ENCODE measurements at places on chromosomes 3 and 15.

GRCh38 chr3:50237133-50237651, 1.2 kb downstream of the GNAI2 start:
- DNase-seq, result no peak

DNA sequence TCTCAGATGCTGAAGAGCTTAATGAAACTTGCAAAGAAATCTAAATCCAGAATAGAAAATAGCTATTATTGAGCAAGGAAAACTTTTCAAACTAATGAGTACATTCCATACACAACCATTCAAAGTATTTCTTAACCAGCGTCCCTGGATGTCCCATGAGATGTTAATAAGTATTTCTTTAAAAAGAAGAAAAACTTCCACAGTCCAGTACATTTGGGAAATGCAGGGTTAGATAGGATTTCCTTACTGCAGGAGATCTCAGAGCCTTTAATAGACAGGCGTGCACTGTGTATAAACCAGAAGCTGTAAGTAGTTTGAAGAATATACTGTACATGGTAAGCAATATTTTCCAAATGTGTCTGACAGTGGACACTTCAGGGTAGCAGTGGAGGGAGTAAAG, 29.6 kb upstream of the BHLHE40 start:
- DNase-seq, result no peak

- DNase-seq, result no peak
These were observed 8.0 kb downstream of the KLHL25 start for GRCh38 chr15:85786781-85787114.

- DNase-seq, result no peak
These were observed 19.2 kb upstream of the RPL14 start for GRCh38 chr3:40437889-40438288.

GRCh38 chr3:40690749-40691451, 166.1 kb downstream of the ZNF621 start:
- DNase-seq, result no peak

DNA sequence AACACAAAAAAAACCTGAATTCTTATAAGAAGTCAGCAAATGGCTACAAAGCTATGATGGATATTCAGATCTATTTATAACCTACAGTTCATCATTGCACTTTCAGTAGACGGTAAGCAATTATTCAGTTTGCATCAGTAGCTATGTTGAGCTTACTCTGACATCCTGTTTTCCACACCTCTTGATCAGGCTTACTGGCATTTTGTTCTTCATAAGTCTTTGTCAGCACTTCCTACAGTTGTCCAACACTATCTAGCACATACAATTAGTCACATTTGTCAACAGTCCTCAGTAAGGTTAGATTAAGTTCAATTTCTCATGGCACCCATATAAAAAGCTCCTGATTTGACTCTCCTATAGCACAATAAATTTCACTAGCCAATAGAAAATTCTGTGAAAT, 71.2 kb upstream of the ST3GAL6 start:
- no peak for DNase-seq

DNA sequence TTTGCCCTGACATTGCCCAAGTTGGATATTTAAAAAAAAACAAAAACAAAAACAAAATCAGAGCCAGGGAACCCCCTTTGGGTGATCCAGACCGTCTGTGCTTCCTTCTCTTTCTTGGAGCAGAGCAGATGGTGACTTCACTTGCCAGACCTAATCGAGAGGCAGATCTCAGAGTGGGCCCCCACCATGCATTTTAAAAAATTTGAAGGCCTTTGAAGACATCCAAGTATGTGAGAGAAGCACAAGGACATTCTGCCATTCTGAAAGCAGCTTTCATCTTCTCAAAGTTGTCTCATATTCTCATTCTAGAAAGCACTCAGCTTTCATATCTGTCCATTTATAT, 93.3 kb downstream of the SV2B start:
- DNase-seq, result no peak

GRCh38 chr15:99454107-99454809, 111.5 kb upstream of the MEF2A start:
- DNase-seq, result no peak

DNA sequence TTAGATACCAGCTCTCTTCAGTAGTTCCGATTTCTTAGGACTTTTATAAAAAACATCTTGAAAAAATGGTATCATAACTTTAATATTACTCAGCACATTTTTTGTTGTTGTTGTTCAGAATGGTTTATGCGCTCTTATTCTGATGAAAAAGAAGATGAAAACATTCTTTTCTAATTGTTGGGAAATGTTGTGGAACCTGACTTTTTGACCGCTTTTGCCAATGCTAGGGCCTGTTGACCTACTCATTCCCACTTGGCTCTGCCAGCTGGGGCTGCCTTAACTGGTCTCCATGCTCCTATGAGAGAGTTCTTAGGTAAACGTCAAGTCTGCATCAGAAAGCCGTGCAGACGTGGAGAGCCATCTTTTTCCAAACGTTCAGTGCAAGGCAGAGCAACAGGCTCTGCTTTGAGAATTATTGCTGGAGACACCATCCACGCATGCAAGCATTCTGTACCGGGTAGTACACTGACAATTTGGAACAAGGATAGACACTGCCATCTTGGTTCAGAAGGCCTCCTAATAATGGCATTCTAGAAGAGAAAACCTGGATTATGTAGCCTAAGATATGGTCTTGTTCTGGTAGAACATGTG, 176.8 kb downstream of the GHSR start:
- DNase-seq, result no peak

- DNase-seq, result no peak
These were observed 32.4 kb upstream of the SLC6A11 start for GRCh38 chr3:10783360-10784351.

- DNase-seq, result no peak
These were observed 92.2 kb downstream of the MBNL1 start for GRCh38 chr3:152360966-152361365.

DNA sequence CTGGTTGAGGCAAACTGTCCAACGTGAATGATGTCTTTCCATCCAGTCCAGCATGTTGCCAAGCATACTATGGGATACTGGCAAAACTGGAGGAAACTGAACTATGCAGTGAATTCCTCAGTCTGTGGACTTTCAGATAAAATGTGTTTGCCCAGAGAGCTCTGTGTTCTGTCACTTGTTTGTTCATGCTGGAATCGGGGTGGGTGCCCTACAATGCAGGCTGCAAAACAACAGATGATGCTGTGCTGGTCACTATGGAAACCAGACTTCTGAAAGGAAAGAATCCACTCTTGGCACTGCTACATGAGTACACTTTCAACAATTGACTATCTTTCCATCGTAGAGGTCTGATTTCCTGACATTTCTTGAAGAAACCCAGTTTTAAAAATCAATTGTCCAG, 272.5 kb upstream of the ARHGEF26 start:
- DNase-seq, result no peak

- no peak for DNase-seq
These were observed 443.2 kb upstream of the AZI2 start for GRCh38 chr3:28791713-28792255.

GRCh38 chr3:185822221-185823000, 2.4 kb downstream of the IGF2BP2 start:
- no peak for DNase-seq

DNA sequence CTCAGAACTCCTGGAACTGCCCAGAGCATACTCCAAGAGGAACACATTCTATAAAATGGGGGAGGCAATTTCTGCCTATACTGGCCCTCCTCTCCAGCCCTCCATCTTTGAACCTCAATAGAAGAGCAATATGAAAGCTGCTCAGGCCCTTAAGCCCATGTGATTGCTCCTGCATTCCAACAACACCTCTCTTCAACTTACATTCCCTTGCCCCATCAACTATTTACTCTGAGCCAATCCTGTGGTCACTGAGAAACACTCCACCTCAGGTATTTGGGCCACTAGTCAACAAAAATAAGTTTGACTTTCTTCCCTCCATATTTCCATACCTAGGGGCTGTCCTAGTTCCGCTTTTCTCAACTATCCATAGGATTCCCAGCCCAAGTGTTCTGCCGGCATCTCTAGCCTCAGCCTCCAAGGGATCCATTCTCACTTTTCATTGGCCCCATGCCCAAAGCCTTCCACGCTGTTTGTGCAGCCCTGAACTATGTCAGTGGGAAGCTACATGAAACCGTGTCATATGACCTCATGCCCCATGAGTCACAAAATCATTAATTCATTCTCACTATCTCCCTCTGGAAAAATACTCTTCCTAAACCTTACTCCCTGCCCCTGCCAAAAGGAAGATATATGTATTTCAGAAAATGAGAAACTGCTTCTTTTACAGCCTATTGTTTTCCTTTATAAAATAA, 61.6 kb downstream of the GJD2 start:
- no peak for DNase-seq

DNA sequence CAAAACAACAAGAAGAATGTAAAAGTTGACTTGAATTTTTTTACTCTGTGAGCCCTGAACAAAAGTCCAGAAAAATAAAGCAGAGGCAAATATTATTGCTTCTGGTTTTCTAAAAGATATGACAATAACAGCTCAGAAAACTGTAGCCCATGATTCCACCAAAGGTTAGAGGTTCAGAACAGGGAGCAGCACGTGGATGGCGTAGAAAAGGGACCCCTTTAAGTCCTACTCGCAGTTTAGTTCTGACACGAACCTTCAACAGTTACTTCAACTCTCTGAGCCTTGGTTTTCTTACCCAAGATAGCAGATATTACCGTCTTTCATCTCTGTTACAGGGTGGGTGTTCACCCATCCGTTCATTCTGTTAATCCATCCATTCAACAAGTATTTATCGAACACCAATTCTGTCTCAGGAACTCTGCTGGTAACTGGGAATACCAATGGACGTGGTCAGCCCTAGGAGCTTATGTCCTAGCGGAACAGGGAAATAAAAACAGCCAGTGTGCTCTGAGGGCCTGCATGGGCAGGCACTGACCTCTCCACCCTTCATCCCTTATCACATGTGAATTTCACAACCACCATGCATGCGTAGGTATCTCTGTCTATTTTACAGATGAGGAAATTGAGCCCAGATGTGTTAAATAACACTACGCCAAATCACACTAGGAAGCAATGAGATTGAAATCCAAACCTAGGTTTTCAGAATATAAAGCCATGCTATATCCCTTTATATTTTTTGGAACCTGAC, 274.2 kb upstream of the ICE2 start:
- DNase-seq, result no peak

DNA sequence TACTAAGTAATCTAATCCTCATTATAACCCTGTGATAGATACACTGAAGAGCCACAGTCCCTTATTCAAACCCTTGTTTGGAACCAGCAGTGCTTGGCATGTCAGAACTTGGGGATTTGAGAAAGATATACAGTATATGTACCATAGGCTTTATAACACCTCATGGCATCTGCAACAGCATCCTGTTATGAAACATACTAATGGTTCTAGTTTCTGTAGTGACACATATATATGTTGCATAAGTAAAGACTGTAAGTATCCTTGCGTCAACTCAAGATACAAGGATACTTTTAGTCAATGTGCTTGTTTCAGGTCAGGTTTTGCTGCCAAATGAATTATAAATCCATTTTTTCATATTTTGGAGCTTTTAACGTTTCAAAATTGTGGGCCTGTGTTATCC, 58.5 kb downstream of the CCNL1 start:
- DNase-seq, result no peak

DNA sequence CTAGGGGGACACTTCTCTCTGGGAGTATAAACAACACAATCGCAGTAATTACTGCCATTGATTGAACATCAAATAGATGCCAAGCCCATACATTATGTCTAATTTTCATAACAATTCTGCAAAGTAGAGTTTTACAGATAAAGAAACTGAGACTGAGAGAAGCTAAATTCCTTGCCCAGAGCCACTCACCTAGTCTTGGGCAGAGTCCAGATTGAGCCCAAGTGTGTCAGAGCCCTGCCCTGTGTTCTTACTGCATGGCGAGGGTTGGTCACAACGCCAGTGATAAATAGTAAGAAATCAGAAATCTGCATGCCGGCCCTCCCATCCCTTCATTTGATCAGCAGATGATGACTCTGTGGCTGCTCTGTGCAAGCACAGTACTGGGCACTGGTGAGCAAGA, 106.3 kb downstream of the C3orf70 start:
- DNase-seq, result no peak

Data from activated CD4-positive, alpha-beta T cell treated with anti-CD3 and anti-CD28 coated beads, Interleukin-2, amount 50 U/mL, for 1 hour (primary cell).